ENCODE measurements at places on chromosomes 5 and 9.

DNA sequence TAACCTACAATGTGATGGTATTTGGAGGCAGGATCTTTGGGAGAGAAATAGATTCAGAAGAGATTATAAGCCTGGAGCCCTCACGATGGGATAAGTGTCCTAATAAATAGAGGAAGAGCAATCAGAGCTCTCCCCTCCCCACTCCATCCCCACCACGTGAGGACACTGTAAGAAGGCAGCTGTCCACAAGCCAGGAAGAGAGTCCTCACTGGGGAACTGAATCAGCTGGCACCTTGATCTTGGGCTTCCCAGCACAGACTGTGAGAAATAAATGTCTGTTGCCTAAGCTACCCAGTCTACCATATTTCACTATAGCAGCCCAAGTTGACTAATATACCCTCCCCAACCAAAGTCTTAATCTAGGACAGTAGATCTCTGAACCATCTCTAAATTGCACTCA lies 118.1 kb downstream of the SUSD1 start:
- no peak for DNase-seq

GRCh38 chr5:66587771-66588170 lies 8.4 kb upstream of the MAST4 start:
- DNase-seq: no peak

- DNase-seq: no peak
Observed at GRCh38 chr5:103902893-103903292, 340.3 kb upstream of the NUDT12 start.

- no peak for DNase-seq
Observed at GRCh38 chr5:34721327-34721726, 65.2 kb downstream of the RAI14 start.

- peak; percentile 31 for DNase-seq
Observed at GRCh38 chr9:126317513-126317912, 9.1 kb upstream of the MVB12B start.

- no peak for DNase-seq
Observed at GRCh38 chr5:116035123-116035522, 2.9 kb downstream of the ARL14EPL start.

- DNase-seq: no peak
Observed at GRCh38 chr5:158531860-158532259, 567.9 kb downstream of the EBF1 start.

DNA sequence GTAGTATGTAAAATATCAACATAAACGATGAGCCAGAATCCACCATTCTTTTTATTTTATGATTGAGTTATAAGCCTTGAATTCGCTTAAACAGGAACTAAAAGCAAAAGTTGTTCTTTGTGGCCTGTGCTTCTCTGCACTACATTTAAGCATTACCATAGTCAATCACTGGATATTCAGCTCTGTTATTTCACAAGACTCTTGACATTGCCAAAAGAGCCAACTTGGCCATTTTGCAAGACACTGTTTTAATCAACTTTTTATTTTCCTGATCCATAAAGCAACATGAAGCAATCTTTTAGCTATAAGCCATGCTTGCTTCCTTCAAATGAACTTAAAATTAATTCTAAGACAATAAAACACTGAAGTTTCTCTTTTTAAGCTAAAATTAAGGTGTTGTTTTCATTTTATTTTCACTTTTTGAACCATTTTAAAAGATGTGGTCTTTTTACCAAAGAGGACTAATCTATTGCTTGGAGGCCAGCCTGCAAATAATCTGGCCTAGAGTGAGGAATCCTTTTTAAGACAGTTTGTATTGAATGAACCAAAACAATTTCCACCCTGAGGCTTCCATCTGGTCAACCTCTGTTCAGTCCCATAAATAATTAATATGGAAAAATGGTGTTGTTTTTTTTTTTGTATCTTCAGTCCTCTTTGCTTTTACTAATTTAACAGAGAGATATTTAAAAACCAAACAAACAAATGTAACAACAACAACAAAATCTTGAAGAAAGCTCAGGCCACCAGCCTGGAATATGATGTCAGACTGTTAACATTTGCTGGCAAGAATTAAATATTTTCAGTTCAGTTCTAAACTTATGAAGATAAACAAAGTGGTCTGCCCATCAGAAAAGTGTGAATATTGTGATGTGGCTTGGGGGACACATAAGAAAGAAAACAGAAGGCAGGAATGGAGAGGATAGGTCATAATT lies 274.4 kb downstream of the MARCHF11 start:
- DNase-seq: no peak

GRCh38 chr9:34957492-34958410 lies at the start of gene PHF24:
Gene PHF24, plus strand, starts transcription at chr9:34958285. Its CDS starts 13,014 bp downstream, at chr9:34971299.
- peak; percentile 22 for DNase-seq

DNA sequence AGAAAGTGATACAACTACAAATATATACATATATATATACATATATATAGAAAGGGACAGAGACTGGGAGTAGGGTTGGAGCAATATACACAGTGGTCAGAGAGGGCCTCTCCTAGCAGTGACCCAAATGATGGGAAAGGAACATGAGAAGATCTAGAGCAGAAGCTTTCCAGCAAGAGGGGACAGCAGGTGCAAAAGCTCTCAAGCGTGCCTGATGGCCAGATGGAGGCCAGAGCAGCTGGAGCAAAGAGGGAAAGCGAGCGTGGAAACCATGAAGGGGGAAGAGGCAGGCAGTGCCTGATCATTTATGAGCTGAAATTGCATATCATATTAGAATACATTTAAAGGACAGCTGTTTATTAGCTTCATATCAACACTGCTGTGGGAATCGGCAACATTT lies 7.6 kb upstream of the GRPEL2 start:
- DNase-seq: no peak

- DNase-seq: no peak
Observed at GRCh38 chr9:123426406-123426805, 70.4 kb downstream of the CRB2 start.

- DNase-seq: no peak
Observed at GRCh38 chr5:170523142-170523551, 19.3 kb downstream of the KCNIP1 start.

DNA sequence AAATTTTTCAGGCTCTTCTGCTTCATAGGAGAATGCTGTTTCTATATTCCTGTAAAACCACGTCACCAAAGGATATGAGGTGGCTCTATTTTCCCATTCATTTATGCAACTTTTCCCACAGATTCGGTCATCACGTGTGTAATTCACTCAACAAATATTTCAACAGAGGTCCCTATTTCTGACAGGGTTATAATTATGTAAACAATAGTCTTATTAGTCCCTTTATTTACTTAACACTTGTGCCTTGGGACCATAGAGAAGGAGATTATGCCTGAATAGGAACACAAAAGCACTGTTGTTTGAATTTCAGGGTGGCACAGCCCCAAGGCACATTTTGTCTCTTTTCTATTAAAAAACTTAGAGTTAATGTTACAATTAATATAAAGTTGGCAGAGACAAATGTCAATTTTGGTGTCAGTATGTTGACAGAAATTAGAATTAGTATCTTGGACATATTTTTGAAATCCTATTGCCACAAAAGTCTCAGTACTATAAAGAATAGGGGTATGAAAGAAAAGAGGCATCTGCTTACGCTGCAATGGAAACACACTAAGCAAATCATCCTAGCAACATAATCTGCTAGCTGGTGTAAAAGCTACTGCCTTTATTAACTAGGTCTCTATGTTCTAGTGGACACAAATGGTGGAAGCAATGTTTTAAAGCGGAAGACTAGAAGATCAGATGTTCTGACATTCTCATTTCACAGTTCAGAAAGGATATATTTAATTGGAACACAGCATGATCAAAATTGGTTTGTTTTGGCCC lies 229.1 kb upstream of the TBCA start:
- no peak for DNase-seq

DNA sequence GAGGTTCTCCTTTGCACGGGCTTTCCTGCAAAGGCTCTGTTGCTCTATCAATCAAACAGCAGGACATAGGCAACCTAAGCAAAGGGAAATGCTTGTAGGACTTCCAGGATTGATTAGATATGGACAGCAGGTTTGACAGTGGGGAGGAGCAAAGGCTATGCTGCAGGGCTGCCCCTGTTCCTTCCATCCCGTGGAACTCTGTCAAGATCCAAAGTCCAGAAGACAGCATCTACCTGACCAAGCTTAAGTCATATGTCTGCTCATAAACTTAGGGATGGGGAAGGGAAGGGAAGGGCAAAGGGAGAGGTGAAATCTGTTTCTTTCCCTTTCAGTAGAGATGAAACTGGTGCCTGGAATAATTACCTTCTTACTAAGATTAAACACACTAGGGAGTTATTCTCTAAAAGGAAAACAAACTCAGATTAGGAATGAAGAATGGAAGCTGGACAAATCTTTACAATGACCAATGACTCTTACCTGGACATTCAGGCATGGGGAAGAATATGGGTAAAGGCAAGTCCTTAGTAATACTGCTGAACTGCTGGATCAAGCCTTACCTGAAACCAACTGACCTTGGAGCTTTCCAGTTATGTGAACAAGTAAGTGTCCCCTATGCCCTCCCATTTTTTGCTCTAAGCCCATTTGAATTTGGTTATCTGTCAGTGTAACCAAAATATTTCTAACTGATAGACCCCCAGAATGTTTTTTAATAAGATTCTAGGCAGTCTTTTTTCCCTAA lies 8.4 kb upstream of the ACOT12 start:
- no peak for DNase-seq

DNA sequence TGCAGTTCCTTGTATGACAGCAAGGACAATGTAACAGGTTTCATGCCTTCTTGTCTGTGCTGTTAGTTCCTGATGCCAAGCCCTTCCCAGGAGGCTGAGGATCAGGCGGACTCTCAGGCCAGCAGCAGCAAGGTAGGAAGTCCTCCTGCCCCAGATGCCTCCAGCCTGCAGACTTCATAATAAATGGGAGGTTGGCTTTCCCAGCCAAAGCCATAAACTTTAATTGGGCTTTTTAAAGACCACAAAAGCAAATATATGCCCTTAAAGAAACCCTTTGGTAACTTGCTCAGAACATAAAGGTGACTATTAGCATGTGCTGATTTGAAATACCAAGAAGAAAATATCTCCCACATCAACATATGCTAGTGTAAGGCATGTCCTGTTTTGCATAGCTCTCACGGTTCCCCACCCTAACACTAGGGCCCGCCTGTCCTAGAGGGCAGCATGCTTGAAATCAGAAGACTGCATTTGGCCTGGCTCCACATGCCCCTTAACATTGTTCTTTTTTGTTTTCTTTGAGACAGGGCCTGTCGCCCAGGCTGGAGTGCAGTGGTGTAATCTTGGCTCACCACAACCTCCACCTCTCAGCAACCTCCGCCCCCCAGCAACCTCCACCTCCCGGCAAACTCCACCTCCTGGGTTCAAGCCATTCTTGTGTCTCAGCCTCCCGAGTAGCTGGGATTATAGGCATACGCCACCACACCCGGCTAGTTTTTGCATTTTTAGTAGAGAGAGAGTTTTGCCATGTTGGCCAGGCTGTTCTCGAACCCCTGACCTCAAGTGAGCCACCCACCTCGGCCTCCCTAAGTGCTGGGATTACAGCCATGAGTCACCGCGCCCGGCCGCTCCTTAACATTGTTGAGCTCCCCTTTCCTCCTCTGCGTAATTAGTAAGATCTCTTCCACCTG lies 44.6 kb upstream of the FCN1 start:
- DNase-seq: no peak

DNA sequence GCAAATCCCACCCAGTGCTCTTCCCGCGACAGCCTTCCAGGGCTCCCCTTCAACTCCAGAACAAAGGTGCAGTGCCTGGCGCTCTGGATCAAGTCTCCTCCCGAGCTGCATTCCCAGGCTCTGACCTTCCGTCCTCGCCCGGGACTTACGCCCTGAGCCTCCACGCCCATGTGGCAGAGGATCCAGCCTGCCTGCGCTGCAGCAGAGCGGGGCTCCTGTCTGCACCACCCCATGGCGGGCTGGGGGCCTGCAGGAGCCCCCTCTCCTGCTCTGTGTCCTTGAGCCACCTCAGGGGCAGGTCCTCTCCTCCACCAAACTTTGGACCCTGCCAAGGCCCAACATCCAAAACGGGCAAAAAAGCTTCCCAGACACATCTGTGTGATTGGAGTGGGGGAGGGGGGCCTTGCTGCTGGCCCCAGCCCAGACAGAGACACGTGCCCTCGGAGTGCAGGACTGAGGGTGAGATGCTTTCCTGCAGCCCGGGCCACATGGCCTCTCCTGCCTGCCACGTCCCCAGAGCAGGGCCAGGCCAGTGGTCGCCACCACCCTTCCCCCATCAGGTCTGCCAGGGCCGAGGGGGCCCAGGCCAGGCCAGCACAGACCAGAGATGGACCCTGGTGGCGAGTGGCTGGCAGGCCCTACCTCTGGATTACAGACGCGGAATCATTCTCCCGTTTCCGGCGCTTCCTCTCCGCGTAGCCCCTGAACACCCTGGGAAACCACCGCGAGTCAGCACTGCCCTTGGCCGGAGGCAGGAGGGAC lies 4.4 kb downstream of the NSMF start:
- no peak for DNase-seq

DNA sequence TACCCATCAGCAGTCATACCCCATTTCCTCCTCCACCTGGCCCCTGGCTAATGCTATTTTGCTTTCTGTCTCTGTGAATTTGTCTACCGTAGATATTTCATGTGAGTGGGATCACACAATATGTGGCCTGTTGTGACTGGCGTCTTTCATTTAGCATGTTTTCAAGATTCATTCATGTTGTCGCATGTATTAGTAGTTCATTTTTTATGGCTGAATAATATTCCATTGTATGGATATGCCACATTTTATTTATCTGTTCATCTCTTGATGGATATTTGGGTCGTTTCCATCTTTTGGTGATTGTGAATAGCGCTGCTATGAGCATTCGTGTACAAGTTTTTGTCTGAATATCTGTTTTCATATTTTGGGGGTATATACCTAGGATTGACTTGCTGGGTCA lies 33.9 kb downstream of the PSD2 start:
- no peak for DNase-seq

GRCh38 chr5:34534523-34535103 lies 121.5 kb upstream of the RAI14 start:
- no peak for DNase-seq

GRCh38 chr9:129596541-129597331 lies 24.2 kb downstream of the C9orf50 start:
- no peak for DNase-seq

DNA sequence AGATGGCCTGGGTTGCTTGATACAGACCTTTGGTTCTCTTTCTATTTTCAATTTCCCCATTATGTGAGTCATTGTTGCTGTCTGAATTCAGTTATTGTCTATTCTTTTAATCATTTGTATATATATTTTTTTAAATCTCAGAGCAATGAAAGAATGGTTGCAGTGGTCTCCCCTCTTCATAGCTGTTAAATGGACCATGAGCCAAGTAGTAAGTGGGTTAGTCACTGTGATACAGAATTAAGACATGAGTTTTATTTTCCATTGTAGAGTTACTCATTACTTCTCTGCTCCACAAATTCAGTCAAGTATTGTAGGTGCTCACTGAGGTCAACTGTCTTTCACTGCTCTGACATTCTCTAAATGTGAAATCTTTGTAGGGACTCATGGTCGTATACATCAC lies 174.6 kb upstream of the GRAMD2B start:
- no peak for DNase-seq

Measured in activated CD4-positive, alpha-beta T cell treated with anti-CD3 and anti-CD28 coated beads, Interleukin-2, amount 50 U/mL, for 4 hours (primary cell).